NCI-H1092 (cell line): ENCODE measurements at places on chromosomes 3 and 15.

GRCh38 chr15:41501191-41501917 is 7.7 kb downstream of the ITPKA start:
- DNase-seq, result no peak

DNA sequence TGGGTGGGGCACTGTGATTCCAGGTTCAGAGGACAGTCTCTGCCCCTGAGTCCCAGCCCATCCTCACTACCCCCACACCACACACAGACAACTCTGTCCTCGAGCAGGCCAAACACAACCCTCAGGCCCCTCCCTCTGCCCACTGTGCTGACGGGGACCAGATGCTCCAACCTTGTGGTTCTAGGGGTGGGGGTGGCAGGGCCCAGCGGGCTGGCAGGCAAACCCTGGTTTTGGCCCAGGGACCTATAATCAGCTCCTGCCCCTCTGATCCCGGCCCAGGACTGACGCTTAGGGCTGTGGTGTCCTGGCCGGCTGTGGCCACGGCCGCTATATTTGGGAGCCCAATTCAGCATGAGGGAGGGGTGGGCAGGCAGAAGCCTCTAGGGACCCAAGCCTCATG is 5.0 kb upstream of the MYL3 start:
- no peak for DNase-seq

- DNase-seq, result peak; percentile 80
Observed at GRCh38 chr3:127455541-127456450, 134.7 kb downstream of the TPRA1 start.

- DNase-seq, result no peak
Observed at GRCh38 chr3:53122255-53122932, 7.8 kb downstream of the RFT1 start.

- peak; percentile 41 for DNase-seq
Observed at GRCh38 chr15:32029862-32030781, at the start of gene CHRNA7. Gene CHRNA7 (plus strand): TSS chr15:32030515. CDS start chr15:32030595, 80 bp downstream.

- no peak for DNase-seq
Observed at GRCh38 chr3:135118792-135119191, 323.7 kb downstream of the EPHB1 start.

DNA sequence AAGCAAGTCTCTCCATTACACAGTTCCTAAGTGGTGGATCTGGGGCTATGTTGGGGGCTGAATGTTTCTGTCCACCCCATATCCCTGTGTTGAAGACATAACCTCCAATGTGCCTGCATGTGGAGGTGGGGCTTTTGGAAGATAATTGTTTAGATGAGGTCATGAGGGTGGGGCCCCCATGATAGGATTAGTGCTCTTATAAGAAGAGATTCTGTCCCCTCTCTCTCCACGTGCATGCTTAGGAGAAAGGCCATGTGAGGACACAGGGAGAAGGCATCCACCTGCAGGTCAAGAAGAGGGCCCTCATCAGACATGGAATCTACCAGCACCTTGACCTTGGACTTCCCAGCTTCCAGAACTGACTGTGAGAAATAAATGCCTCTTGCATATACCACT is 231.0 kb upstream of the CHRNA7 start:
- no peak for DNase-seq

GRCh38 chr3:105328338-105328730 is 38.4 kb upstream of the ALCAM start:
- DNase-seq, result no peak

- no peak for DNase-seq
Observed at GRCh38 chr3:152841131-152841530, 6.2 kb downstream of the P2RY1 start.

DNA sequence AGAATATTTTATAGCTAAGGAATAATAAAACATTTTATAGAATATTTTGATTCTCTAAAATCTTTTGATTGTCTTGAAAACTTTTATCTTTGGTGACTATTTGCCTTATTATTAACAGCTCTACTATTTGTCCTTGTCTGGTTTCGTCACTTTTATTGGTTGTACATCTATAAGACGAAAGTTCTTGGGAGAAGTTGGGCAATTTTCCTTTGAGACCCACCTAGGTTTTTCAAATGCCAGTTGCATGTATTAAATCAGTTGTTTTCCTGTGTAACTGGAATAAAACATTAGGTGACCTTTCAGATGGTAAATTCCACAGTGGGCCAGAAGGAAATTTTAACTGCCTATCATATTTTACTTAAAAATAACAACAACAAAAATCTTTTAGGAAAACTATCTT is 1245.7 kb downstream of the SI start:
- no peak for DNase-seq

DNA sequence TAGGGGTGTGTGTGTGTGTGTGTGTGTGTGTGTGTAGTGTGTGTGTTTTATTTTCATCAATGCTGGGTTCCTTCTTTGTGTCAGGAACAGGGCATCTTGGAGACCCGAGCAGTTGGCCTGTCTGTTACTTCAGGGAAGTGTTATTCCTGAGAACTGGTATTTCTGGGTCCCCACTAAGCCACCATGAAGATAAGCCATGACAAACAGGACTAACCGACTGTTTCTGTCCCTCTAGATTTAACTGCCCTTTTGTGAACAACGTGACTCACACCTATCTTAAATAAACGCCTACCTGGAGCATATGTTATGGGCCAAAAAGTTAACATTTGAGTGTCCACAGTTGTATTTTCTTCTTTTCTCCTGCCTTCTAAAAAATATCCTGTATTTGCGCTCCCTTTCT is 19.5 kb downstream of the SIDT1 start:
- no peak for DNase-seq

GRCh38 chr3:168383573-168383972 is 287.8 kb upstream of the GOLIM4 start:
- DNase-seq, result no peak

DNA sequence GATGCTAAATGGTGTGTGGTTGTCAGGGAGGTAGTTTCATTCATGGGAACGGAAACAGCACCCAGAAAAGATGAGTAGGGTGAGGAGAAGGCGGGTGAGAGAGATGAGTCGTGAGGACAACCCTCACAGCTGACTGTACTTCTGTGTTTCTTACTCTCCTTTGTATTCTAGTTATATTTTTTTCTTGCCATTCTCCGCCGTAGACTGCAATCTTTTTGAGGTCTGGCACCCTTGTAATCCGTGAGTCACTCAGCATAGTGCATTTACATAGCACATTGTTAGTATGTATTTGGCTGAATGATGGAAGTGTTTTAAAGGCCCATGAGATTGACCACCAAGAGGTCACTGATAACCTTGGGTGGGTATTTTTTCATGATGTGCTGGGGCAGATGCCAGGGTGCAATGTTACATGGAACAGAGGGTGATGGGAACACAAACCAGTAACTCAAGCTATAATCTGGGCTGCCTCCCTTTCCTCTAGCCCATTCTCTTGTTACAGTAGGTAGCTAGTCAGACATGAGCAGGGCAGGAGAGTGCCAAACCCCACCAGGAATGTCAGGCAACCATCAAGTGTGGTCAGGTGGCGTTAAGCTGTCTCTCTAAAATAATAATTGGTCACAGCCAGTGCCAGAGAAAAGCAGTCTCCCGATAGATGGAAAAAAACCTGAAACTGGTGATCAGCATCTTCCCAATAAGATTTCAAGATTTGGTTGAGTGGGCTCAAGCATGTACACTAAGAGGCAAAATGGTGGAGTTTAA is 18.8 kb upstream of the DGKG start:
- DNase-seq, result no peak

GRCh38 chr3:187616307-187616972 is 53.8 kb downstream of the SST start:
- DNase-seq, result peak; percentile 23

GRCh38 chr3:184812662-184813042 is 686 bp downstream of the VPS8 start:
- no peak for DNase-seq

DNA sequence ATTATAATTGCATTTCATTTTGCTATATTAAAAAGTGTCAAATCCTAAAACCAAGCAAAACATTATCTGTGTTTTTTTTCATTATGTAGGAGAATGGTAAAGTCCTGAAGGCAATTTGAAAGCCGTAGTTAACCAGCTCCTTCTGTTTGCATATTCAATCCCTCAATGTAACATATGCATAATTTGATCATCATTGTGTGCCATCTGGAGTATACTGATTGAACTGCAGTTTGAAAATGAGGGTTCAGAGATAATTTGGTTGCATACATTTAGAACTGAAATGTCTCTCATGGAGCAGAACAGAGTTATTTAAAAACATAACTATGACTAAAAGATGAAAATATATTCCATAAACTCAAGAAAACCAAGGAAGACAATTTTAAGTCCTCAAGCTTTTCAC is 518.6 kb downstream of the GBE1 start:
- DNase-seq, result no peak

DNA sequence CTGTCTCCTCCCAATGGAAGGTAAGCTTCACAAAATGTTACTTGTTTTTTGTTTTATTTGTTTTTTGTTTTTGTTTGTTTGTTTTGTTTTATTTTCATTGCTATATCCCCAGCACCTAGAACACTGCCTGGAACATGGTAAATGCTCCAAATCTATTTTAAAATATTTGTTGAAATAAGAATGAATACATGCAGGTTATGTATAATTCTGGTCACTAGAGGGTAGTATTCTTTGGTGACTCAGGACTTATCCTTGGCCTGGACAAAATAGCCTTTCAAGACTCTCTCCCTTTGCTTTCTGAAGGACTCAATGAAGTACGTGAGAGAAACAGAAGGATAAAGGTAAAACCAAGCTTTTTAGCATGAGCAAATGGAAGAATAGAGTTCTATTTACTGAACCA is 46.9 kb upstream of the PPP2R3A start:
- no peak for DNase-seq

DNA sequence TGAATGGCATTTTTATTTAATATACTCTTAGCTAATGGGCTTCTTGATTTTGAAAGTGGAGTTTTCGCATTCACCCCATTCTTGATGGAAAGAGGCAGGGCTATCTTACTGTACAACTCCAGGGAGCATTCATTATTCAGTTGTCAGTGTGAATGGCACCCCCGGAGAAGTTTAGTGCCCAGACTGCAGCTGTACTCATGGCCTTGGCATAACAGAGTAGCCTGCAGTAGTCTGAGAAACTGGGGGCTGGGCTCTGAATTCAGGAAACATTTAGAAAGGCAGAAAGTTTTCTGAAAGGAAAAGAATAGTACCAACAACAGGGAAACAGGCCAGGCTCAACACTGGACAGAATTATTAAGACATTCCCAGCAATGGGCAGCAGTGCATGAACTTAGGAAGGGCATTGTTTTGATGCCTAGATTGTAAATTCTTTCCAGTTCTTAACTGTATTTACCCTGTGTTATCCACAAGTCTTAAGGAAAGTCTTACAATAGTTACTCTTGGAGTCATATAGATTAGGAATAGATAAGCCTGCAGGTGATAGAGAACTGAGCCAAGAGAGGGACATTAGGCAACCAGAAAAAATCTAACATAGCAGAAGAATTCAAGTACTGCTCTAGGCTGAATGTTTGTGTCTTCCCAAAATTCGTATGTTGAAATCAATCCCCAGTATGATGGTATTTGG is 44.4 kb downstream of the TIPARP start:
- no peak for DNase-seq

DNA sequence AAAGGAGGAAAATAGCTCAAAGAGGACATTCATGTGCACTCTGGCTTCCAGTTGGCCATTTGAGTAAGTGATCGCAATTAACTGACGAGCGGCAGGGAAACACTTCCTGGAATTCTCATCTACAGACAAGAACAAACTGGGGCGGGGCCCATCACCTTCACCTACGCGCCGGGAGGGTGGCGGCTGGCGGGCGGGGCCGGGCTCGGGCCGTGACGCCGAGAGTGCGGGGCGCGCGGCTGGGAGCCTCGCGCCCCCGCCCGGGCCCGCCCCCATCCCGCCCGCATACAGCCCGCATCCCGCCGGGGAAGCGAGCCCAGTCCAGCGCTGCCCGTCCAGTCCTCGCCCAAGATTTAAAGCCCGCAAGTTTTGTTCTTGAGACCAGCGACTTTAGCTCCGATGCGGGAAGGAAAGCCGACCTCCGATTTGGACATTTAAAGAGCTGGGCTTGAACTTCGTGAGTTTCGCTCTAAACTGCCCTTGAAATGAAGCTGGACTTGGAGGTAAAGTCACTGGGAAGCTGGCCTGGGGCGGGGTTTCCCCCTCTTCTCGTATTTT is at the start of gene B3GNT5:
Gene B3GNT5, plus strand, starts transcription at position 281 of the 555 bp plus-strand sequence. CDS start 16,546 bp downstream, outside the sequence.
- no peak for DNase-seq

DNA sequence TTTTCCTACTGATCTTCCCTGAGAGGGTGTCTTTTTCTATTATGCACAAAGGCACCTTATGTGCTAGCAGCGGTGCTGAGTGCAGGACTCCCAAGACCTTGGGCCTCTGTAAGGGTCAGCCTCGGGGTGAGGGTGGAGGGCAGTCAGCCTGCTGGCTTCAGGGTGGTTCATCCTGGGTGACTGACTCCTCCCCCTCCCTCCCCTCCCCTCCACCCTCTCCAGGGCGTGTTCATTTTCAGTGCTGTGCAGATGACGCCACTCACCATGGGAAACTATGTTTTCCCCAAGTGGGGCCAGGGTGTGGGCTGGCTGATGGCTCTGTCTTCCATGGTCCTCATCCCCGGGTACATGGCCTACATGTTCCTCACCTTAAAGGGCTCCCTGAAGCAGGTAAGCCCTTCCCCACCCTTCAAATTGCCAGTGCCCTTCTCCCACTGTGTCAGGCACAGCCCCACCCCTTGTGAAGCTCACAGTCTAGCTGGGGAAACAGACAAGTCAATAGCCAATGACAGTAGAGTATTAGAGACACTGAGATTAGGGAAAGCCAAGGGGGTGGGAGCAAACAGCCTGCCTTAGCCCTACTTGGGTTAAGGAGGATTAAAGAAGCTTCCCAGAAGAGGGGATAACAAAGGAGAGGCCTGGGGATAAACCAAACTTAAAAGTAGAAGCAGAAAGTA is 41.9 kb downstream of the SLC6A1 start:
- DNase-seq, result no peak

DNA sequence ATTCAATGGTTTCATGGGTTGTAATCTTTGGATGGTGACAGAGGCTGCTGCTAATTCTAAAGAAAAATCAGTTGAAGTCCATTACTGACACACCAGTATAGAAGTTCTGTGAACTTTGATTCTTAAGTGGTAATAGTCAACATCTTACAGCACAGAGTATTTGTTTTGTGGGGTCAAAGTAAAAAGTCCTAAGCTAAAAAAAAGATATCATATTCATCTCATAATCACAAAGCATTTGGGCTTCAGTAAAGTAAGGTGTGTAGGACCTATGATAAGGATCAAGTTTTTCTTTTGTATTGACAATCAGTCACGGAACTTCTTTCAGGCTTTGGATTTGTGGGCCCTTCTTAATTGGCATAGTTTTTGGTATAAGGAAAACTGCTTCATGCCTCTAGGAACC is 1.1 kb downstream of the ASTE1 start:
- no peak for DNase-seq

GRCh38 chr15:59271595-59272201 is 65.1 kb downstream of the LDHAL6B start:
- DNase-seq, result no peak

DNA sequence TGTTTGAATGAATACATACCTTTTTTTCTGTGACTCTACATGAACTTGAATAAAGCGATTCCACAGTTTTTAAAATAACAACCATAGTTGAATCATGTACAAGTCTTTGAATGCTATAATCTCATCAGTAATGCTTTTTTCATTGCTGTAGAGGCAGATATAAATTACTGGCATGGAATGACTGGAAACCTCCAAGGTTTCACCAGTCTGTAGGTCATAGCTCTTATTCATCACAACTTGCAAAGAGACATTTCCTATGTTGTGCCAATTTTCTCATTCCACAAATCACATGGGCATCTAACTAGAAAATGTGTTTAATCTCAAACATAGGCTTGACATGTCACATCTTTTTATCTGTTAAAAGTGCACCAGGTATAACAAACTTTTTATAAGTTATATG is 407.1 kb upstream of the KCNMB2 start:
- no peak for DNase-seq

- DNase-seq, result no peak
Observed at GRCh38 chr3:84925571-84925970, 33.2 kb upstream of the CADM2 start.

- no peak for DNase-seq
Observed at GRCh38 chr15:84572231-84572630, 28.6 kb upstream of the ZSCAN2 start.
